Stimulated activated CD8-positive, alpha-beta memory T cell treated with anti-CD3 and anti-CD28 coated beads, Interleukin-15, amount 100 ng/mL, for 24 hours (primary cell): ENCODE measurements at places on chromosomes 12 and 14.
A peak's percentile ranks its signal among the peaks of the same experiment; 100 is the strongest.

DNA sequence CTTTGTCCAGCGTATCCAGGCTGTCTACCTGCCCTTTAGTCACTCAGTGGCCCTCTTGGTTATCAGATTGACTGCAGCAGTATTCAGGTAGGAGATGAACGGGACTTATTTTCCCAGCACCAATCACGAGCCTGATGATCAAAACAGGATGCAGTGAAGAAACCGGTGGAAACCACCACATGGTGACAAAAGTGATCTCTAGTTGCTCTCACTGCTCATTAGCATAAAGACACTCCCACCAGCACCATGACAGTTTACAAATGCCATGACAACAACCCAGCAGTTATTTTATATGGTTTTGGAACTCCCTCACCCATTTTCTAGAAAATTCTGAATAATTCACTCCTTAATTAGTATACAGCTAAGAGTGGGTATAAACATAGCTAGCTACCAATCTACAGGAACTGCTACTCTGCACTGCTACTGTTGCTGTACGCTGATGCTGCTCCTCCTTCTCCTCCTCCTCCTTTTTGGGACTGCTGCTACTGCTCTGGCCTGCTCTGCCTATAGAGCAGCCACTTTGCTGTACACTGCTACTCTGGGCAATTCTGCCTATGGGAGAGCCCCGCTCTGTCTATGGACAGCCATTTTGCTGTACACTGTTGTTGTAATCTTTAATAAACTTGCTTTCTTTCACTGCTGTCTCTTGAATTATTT is 142.5 kb upstream of the SSTR1 start:
- no peak for DNase-seq

DNA sequence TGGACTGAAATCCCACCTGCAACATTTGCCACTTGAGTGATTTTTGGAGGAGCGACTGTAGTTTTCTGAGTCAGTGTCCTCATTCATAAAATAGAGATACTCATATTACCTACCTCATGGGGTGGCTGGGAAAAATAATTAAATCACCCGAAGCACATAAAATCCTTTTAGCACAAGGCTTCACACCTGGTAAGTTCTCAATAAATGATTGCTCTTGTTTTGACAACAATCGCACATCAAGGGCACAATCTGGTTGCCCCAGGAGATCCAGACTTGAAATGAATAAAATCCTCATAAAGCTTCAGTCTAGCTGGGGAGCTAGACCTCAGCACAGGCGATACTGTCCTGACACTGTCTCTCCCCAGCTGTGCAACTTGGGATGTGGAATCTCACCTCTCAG is 76.0 kb upstream of the CCDC60 start:
- no peak for DNase-seq

- DNase-seq = no peak
Measured at GRCh38 chr12:87920139-87920538, 109.1 kb downstream of the C12orf50 start.

- no peak for DNase-seq
Measured at GRCh38 chr12:123041811-123042655, 61.6 kb downstream of the ARL6IP4 start.

DNA sequence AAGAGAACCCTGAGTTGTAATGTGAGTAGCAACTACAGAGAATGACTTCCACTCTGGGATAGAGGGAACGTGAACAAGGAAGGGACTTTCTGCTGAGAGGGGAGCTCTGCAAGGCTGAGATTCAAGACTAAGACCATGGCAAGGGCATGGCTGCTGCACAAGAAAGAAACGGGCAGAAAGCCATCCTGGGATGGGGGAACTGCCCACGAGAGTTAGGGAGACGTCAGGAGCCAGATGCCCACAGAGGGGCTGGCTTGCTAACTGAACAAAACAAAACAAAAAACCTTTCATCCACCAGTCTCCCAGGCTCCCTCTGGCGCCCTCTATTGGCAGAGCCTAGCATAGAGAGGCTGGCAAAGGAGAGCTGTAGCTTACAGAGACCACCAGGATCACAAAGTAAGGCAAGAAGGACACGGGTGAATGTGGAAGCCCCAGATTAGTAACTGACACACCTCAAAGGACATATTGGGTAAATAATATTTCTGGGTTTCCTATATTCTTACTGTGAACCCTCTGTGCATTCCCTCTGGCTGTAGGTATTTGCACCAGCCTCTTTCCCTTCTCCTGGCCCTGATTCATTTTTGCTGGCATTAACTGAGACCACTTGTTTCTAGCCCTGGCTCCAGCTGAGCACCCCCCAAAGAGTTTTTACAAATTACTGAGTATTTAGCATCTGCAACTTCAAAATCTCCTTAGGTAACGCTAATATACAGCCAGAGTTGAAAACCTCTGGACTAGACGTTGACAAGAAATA is 338.3 kb downstream of the EMP1 start:
- peak; percentile 13 for DNase-seq

DNA sequence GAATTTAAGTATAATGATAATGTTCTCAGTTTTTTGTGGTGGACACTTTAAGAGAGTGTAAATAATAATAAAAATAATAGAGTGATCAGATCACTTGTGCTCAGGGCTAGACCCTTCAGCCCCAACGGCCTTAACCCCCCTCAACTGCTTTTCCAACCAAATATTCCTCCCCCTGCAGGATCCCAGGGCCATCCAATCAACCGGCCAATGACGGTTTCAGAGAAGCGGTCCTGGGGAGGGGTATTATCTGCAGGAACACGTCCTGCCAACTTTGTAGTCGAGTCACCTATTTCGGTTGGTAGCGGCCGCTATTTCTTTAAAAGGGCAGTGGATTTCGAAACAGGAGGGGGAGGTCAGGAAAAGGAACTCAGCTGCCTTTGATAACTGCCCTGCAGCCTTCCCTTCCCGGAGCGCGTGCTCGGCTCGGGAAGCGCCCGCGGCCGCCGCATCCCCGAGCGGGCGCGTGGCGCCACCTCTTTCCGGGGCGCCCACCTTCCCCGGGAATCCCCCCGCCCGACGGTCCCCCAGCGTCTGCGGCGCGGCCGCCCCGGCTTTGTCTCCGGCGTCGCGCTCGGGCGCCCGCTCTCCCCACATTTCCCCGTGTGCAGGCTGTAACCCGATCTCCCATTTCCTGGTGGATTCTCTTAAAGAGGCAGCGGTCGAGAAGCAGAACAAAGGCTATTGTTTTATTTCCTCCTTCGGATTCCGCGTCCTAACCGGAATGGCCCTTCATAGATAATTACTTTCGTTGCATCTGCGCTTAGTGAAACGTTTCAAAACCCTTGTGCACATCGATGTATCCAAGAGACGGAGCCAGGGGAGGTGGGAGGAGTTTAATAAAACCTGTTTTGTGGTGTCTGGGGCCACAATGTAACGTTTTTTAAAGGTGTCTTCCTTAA is 711 bp upstream of the ETV6 start:
- peak; percentile 34 for DNase-seq

GRCh38 chr12:93180566-93180965 is 197.2 kb upstream of the NUDT4 start:
- DNase-seq = no peak

GRCh38 chr12:54603872-54604271 is 15.4 kb upstream of the PPP1R1A start:
- DNase-seq = no peak

DNA sequence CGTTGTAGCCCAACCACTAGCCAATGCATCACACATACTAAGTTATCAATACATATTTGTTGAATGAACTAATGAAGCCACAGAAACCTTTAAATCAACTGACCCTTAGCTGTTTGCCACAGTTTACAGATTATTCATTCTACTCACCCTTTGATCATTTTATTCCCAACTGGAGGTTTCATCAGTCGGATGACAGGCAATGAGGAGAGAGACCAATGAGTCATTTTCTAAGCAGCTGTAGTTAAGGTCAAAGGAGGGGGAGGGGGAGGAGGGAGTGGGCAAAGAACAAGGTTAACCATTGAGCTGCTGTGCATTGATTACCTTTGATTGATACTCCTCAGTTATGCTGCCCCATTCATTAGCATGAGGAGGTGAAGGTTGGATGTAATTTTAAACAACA is 469.5 kb downstream of the VRK1 start:
- DNase-seq = no peak

GRCh38 chr12:116962197-116962596 is 51.4 kb downstream of the FBXW8 start:
- no peak for DNase-seq

GRCh38 chr12:100450735-100451134 is 22.9 kb upstream of the NR1H4 start:
- no peak for DNase-seq

- DNase-seq = no peak
Measured at GRCh38 chr14:22073801-22074200, 400.2 kb upstream of the OR4E1 start.

DNA sequence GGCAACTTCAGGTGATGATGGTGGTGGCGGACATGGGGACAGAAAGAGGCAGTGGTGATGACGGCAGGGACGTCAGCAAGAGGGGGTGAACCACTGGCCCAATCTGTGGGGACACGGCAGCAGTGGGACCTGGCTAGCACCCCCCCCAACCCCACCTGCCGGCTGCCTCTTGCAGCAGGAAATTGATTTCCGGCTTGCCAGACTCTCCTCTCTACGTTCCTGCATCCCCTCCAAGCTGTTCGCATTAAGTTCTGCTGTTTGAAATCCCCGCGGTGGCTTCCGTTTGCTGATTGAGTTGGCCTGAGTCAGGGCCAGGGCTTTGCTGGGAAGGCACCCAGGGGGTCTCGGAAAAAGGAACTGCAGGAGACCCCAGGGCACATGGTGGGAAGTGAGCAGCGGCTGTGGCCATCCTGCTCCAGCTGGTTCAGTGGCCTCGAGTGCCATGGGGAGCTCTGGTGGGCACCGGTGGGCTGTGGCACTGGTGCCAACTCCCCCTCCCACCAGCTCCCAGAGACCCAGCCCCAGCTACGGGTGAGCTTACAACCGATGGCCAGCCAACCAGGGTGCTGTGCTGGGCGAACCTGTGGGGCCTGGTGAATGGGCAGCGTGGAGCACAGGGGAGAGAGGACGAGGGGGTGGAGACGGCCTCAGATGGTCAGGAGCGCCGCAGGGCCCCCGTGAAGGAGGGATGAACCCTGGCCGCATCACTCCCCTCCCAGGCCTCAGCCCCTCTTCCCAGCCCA is 14.6 kb upstream of the NUDT14 start:
- DNase-seq = no peak

- no peak for DNase-seq
Measured at GRCh38 chr12:92196368-92196767, 50.7 kb upstream of the BTG1 start.

GRCh38 chr14:31770271-31770670 is 209.1 kb downstream of the NUBPL start:
- no peak for DNase-seq

DNA sequence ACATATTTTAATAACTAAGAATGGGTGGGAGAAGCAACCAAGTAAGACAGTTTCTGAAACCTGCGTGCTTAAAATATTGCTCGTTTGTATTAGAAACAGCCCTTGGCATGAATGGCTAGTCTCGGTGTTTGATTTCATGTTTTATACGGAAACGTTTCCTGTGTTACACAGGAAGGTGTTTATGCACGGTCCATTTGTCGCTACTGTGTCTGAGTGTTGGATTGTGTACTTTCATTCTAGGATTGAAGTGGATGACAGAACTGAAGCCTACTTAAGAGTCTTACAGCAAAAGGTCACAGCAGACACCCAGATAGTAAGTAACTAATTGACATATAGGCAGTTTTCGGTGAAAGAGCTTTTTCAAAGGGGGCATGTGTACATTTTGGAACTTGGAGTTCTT is 19.6 kb downstream of the PIWIL1 start:
- no peak for DNase-seq
